ENCODE measurements at places on chromosomes 2 and 18. TPM values are rescaled to one million over a fixed set of nuclear protein-coding genes. Genes with fewer than 3 reads are reported as not detected.

The GALNT14 gene
- 27.4 TPM for polyA plus RNA-seq

DNA sequence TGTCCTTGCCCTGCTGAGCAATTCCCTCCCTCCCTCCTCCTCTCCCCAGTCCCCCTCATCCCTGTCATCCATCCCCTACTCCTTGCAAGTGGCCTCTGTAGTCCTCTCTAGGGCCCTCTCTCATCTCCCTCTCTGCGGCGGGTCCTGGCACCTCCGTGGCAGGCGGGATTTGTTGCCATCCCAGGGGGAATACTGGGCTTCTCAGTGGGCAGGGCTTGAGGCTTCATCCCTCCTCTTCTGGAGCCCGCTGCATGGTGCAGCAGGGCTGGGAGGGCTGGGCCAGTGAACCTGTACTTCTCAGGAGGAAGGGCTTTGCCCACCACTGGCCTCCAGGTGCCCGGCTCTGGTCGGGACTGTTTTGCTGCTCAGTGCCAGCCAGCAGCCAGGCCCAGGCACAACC is 216.2 kb downstream of the TFCP2L1 start:
- H3K36me3 ChIP-seq = no peaks in the 10 kb centered on the region
- H3K4me1 ChIP-seq = no peaks in the 10 kb centered on the region
- peaks cover 39% of the 10 kb centered on the region for H3K27me3 ChIP-seq
- H3K27ac ChIP-seq = no peak overlapping the region

DNA sequence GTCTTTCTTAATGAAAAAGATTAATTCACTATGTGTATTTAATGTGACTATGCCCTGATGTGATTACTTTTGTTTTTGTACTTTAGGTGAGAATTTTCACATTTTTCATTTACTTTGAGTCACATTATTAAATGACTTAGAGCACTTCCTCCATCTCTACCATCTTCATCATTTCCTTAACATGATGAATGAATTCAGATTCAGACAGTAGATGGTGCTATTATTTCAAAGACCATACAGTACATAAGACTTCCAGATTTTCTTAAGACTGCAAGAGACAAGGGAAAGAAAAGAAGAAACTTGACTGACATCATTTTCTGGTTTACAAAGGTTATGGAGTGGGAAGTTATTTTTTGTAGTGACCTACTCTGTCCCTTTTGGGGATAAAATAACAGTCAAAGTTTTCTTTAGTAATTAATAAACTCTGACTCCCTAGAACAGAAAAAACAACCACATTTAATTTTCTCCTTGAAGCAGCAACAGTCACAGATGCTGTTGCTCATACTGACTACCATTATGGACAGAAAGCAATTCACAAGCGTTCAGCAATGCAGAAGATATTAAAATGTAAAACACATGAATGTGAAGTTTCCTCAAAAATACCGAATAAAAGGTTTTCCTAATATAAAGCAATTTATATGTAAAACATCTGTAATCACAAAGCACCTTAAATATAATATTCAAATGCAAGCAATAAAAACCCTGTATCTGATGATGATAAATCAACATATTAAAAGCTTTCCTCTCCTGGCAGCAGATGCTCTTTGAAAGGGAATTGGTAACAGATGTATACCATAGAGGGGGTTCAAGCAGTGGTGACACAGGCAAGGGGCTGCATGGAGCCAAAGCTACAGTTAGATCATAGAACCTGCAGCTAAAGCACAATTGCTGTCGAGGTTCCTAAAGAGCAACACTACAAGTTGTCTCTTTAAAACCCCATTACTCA is 1010.9 kb upstream of the NXPH2 start:
- no peak overlapping the region for H3K27ac ChIP-seq
- no peaks in the 10 kb centered on the region for H3K27me3 ChIP-seq
- H3K4me3 ChIP-seq = no peak overlapping the region
- H3K4me1 ChIP-seq = no peaks in the 10 kb centered on the region

The DPP10 gene
- polyA plus RNA-seq = not detected

Data from keratinocyte (primary cell).